Midbrain (tissue), 1 donor: ENCODE measurements at places on chromosomes 16 and 17.

DNA sequence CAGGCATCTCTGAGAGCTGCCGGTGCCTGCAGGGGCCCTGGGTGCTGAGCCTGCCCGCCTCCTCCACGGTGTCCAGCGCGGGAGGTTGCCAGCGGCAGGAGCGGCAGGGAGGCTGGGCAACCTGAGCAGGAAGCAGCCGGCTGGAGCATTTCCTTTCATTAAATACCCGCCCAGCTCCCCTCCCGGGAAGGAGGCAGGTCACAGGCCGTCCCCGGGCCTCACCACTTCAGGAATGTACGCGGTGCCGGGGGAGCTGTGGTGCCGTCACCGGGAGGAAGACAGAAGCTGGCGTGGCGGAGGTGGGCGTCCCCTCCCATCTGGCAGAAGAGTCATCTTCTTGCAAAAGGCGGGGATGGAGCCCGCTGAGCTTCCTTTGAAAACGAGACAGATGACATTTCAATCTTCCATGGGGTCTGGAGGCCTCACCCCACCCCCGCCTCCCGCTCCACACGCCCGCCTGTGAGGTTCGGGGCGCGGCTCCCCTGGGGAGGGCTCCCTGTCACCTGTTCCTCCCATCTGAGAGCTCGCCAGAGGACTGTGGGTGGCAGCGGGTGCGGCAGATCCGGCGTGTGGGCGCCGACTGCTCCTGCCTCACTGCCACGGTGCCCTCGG lies 16.0 kb downstream of the SOX8 start:
- no peak for DNase-seq

GRCh38 chr17:44983563-44983962 lies 15.5 kb upstream of the C1QL1 start:
- no peak for DNase-seq

DNA sequence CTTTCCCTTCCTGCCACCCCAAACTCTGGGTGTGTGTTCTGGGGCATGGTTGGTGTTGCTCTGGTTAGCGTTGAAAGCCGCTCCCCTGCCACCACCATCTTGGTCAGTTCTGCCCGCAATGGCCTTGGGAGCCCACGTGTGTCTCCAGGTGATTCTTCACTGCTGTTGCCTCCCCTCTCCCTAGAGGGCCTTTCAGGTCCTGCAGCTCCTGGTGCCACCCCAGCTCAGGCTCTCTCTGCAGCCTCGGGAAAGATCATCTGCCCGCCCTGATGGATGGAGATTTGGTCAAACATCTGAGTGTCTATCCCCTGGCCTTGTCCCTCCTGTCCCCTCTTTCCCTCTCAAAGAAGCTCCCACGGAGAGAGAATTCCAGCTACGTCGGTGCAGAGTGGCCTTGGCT lies 241.3 kb downstream of the RBFOX3 start:
- no peak for DNase-seq

- no peak for DNase-seq
Observed at GRCh38 chr17:61144617-61145564, 254.8 kb upstream of the TBX2 start.

GRCh38 chr16:473046-474043 lies 47.9 kb downstream of the RAB11FIP3 start:
- no peak for DNase-seq

- DNase-seq: no peak
Observed at GRCh38 chr17:71168053-71168741, 952.6 kb upstream of the SOX9 start.

GRCh38 chr17:56785405-56785804 lies 48.3 kb downstream of the C17orf67 start:
- no peak for DNase-seq

GRCh38 chr16:83652943-83653342 lies 154.8 kb upstream of the HSBP1 start:
- no peak for DNase-seq

- no peak for DNase-seq
Observed at GRCh38 chr17:33811004-33811760, 443.9 kb upstream of the CCL2 start.

DNA sequence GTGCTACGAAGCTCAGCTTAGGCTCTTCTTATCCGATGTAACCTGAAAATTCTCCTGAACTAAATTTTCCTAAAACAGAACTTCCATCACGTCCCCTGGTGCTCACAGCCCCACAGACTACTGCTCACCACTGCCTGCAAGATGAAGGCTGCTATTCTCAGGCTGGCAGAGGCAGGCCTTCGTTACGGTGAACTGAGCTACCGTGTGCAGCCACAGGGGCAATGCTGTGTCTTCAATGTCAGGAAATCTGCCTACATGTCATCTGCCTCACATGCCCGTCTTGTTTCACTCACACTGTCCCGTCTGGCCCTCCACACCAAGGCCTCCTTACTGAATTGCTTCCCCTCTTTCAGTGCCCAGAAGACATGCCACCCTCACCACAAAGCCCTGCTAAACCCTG lies 15.9 kb downstream of the EMC8 start:
- DNase-seq: no peak

GRCh38 chr16:17304106-17304490 lies 166.7 kb downstream of the XYLT1 start:
- DNase-seq: no peak

DNA sequence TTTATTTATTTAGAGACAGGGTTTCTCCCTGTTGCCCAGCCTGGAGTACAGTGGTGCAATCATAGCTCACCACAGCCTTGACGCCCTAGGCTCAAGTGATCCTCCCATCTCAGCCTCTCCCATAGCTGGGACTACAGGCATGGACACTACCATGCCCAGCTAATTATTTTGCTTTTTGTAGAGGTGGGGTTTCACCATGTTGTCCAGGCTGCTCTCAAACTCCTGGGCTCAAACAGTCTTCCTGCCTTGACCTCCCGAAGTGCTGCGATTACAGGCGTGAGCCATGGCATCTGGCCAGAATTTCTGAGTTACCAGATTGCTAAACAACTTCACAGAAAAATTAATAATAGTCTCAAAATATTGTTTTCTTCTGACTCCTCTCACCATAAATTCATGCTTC lies 21.7 kb downstream of the MOSMO start:
- no peak for DNase-seq

DNA sequence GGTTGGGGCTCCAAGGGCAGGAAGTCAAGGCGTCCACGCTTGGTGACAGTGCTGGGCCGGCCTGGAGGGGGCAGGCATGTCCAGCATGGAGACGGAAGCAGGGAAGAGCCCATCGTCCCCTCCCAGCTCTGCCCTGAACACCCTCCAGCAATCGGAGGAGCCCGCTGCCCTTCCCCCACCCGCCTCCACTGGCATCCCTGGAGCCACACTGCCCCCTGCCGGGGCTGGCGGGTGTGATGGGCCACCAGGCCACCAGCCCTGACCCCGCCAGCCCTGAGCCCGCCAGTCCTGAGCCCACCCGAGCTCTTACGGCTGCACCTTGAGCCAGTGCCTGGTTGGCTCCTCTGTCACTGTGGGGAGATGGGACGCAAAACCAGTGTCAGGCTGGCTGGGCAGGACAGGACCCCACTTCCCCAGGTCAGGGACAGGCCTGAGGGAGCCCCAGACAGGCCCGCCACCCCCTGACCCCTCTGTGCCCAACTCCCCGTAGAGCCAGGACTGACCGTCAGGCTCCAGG lies 4.1 kb upstream of the CDH15 start:
- peak; percentile 75 for DNase-seq

DNA sequence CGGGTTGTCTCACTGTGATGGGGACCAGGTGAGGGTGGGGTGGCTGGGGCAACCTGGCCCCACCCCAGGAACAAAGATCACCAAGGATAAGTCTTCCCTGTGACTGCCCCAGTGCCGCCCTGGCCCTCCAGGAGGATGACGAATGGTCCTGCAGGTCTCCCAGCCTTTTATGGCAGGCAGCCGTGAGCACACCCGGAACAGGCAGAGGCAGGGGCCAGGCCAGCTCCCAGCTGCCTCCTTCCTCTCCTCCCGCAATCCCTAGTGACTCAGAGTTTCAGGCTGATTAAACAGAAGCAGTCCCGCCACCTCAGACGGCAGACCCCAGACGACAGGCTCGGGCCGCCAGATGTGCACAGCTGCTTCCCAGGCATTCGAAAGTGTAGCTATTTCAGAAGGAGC lies 13.3 kb downstream of the JUP start:
- no peak for DNase-seq

DNA sequence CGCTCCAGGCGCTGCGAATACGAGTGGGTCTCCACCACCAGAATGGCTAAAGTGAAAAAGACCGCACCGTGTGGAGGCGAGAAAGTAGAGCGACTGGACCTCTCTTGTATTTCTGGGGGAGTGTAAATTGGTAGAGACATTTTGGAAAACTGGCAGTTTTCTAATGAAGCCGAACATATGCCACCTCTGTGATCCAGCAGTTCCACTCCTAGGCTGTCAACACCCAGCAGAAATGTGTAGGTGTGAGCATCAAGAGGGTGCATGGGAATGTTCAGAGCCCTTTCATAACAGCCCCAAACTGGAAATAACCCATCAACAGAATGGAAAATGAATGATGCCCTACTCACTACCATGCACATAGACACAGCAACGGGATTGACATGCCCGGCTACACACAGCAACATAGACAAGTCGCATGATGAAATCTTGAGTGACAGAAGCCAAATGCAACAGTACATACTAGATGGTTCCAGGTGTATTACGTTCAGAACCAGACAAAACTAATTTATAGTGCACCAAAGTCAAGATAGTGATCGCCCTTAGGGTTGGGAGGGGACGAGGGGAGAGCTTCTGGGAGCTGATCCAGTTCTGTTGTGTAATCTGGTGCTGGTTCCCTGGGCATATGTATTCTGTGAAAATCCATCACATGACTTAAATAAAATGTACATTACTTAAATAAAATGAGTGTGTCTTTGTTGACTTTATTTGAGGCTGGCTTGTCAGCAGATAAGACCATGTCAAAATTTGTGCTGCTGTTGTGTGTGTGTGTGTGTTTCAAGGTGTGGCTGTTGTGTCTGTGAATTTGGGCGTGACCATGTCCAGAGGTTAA lies 877 bp upstream of the BCL7C start:
- no peak for DNase-seq

GRCh38 chr16:69345923-69346322 lies 5.7 kb downstream of the TMED6 start:
- DNase-seq: no peak

- DNase-seq: no peak
Observed at GRCh38 chr17:78647032-78647431, 69.8 kb upstream of the DNAH17 start.

DNA sequence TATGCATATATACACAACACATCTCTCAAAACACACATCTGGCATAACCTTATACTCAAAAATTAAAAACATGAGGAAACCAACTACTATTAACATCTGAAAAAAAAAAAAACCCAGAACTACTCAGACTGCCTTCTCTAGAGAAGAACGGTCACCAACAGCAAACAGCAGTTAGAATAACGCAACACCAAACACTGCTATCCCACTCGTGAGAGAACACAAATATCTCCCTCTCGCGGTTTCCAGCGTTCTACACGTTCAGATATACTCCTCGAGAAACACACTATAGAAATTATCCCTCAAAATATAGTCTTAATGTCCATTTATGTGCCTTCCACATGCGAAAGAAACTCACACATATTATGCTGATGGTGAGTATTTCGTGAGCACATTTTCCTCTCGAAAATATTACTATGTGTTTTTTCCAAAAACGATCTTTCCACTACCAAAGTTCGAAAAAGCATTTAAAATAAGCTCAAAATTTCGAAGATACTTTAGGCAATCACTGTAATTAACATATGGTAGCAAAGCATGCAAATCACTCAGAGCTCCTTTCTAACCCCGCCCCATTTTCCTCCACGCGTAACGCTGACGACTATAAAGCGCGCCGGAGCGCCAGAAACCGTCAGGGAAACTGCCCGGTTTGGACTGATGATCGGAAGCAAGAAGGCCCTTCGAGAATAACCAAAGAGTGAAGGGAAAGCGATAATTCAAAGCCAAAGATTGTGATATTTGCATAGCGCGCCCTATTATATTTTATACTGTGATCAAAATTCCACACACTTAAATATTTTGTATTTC lies 60.1 kb downstream of the TEX14 start:
- peak; percentile 98 for DNase-seq

DNA sequence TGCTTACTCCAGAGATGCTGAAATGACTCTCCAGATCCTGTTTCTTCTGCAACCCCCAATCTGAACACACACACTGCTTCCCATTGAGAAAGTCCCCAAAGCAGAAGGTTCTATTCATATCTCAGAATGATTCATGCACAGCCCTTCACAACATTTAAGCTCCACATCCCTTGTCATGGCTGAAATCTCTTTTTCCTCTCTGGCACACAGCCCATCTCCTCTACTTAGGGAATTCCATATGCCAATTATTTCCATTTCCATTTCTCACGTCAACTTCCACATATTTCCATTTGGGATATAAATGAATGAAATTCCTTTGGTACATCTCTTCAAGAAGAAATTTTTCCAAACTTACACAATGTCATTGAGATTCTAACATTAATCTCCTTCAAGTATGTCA lies 119.6 kb downstream of the CDH11 start:
- DNase-seq: no peak

GRCh38 chr16:22031483-22032083 lies 23.7 kb downstream of the MOSMO start:
- no peak for DNase-seq
